MM.1S (cell line): ENCODE measurements at places on chromosomes 7 and 10.

GRCh38 chr7:107879400-107880035 lies 11.5 kb upstream of the DLD start:
- DNase-seq, result peak; percentile 60

GRCh38 chr10:4279655-4280054 lies 494.6 kb upstream of the KLF6 start:
- DNase-seq, result no peak

GRCh38 chr7:47720141-47720906 lies 138.4 kb upstream of the TNS3 start:
- peak; percentile 63 for DNase-seq

DNA sequence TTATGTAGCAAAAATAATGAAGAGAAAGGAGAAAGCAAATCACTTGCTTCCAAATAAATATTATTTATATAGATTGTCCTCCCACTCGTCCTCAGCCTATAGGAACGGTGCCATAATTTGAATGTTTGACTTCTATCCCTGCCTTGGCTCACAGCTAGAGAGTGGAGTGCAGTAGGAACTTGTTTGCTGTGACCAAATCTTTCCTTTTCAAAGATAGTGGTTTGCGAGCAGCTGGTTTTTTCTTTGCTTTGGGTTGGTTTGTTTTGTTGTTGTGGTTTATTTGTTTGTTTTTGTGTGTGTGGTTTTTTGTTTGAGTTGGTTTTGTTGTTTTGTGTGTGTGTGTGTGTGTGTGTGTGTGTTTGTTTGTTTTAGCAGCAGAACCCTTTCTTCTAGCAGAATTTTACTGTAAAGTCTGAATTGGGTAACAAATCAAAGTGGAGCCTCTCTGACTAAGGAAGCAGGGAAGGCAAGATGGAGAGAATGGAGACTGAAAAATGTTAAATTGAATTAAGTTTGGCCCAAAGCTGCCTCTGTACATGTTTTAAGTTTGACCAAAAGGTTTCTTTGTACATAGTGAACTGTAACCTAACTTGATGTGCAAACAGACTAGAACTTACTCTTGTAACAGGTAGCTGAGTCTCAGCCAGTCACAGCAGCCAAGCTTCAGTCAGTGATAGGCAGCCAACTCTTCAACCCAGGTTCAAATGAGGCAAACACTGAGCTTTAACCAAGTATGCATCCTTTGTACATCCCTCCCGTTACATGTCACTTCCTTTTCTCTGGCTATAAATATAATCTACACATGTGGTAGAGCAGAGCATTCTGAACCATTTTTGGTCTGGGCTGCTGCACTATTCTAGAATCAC lies 149.5 kb upstream of the LRGUK start:
- DNase-seq, result peak; percentile 15

- DNase-seq, result no peak
These were observed 300.8 kb downstream of the POM121L12 start for GRCh38 chr7:53336105-53336668.

- DNase-seq, result no peak
These were observed 90.9 kb downstream of the FAM53B start for GRCh38 chr10:124653311-124653710.

- no peak for DNase-seq
These were observed 15.8 kb upstream of the ADAMTS14 start for GRCh38 chr10:70656489-70656888.

- peak; percentile 24 for DNase-seq
These were observed 127.8 kb upstream of the ADCY1 start for GRCh38 chr7:45446195-45446944.

DNA sequence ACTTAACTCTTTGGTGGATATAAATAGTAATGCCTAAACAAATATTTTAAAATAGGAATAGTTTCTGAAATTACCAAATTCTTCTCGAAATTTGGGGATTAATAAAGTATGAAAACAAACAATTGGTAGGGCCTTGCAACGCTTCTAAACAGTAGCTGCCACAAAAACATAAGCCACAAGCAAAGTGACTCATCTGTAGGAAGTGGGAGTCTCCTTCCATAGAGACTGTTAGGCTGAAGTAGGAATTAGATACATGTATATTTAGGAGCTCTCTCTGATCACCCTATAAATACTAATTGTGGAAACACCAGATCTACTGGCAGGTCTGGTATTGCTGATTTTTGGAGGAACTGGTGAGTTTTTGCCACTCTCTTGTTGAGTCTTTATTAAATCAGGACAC lies 5.7 kb upstream of the LMOD2 start:
- DNase-seq, result no peak

GRCh38 chr10:6574664-6575176 lies 5.4 kb downstream of the PRKCQ start:
- no peak for DNase-seq

DNA sequence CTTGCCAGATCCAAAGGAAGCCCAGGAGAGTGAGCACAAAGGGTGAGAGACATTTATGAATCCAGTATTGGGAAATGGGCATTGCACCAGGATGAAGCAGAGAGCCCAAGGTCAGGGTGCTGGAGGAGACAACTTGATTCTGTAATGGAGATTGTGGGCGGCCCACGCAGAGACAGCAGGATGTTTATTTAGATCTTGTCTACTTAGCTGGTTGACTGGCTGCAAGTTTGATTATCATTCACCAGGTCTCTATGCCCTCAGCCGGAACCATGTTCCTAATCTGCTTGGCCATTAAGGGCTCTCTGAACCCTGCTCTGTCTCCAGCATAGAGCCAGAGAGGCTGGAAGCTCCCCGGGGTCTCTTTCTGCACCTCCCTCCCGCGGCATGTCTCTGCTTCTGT lies 188.7 kb downstream of the PLXNA4 start:
- DNase-seq, result no peak

DNA sequence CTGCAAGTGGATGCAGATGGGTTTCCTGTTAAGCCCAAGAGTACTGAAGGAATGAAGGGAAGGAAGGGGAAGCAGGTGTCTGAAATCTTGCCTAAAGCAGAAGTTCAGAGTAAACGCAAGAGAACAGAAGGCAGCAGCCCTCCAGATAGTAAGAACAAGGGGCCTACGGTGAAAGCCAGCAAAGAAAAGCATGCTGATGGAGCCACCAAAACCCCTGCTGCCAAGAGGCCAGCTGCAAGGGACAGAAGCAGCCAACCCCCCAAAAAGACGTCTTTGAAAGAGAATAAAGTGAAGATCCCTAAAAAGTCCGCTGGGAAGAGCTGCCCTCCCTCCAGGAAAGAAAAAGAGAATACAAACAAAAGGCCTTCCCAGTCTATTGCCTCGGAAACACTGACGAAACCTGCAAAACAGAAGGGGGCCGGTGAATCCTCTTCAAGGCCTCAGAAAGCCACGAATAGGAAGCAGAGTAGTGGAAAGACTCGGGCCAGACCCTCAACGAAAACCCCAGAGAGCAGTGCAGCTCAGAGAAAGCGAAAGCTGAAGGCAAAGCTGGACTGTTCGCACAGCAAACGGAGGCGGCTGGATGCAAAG lies 152.5 kb downstream of the LCOR start:
- DNase-seq, result no peak

DNA sequence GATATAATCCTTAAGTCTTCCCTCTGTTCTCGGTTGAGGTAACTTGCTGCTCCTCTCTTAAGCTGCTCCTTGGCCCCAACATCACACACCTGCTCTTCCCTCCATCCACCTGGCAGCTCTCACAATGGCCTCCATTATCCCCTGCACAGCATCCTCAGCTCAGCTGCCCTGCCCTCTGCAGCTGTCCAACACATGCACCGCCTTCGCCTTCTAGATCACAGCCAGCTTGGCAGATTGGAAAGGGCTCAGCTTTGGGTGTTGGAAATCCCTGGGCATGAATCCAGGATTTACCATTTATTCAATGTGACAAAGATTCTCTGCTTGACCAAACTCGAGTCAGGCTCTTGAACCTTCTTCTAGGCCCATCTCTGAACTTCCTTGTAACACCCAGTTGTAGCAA lies 20.6 kb downstream of the RGR start:
- no peak for DNase-seq

DNA sequence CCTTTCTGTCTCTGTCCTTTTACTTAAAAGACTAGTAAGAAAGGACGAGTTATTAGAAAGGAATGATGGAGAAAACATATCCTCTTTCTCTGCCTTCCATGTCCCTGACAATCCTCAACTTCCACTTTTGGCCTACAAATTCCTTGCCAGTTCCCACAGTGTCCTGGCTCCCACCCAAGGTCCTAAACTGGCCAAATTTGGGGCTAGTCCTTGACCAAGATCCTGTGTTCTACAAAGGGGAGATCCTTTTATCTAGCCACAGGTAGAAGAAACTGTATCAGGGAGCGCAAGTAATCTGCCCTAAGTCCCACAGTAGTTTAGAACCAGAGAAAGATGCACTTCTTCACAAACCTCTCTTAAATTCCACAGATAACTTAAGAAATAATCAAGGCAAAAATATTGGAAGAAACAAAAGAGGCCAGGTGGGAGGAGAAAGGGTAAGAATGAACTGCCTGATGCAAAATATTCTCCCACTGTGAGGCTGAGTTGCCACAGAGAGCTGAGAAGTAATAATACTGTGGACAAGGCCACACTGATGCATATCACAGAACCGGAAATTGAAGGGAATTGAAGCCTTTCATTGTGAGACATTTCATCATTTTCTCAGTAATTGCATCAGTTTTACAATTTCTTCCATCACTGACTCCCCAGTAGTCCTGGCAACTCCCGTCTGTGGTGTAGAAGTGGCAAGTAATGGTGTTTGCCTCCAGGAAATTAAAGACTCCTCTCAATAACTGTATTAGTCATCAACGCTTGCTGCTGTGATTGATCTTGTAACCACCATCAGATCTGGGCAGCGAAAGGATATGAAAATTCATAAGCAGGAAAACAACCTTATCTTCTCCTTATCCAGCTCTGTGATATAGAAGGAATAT lies 47.2 kb downstream of the DNAJC12 start:
- no peak for DNase-seq

DNA sequence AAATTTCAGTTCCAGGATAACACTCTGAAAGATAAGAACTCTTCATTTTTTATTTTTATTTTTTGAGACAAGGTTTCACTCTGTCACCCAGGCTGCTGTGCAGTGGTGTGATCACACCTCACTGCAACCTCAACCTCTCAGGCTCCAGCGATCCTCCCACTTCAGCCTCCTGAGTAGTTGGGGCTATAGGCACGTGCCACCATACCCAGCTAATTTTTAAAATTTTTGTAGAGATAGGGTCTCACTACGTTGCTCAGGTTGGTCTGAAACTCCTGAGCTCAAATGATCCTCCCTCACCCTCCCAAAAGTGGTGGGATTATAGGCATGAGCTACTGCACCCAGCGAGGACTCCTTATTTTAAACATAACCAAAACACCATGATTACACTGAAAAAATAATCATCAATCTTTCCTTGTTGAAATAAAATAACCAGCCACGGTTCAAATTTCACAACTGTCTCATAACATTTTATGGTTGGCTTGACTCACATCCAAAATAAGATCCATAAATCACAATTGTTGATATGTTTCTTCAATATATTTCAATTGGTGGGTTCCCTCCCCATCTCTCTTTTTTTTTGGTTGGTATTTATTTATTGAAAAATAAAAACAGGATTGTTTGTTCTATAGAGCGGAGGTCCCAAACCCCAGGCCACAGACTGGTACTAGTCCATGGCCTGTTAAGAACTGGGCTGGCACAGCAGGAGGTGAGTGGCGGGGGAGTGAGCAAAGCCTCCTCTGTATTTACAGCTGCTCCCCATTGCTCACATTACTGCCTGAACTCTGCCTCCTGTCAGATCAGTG lies 60.1 kb upstream of the FAM171A1 start:
- no peak for DNase-seq

GRCh38 chr7:152663931-152664330 lies 12.0 kb downstream of the XRCC2 start:
- DNase-seq, result no peak

GRCh38 chr7:126658684-126659083 lies 594.1 kb downstream of the GRM8 start:
- DNase-seq, result no peak

DNA sequence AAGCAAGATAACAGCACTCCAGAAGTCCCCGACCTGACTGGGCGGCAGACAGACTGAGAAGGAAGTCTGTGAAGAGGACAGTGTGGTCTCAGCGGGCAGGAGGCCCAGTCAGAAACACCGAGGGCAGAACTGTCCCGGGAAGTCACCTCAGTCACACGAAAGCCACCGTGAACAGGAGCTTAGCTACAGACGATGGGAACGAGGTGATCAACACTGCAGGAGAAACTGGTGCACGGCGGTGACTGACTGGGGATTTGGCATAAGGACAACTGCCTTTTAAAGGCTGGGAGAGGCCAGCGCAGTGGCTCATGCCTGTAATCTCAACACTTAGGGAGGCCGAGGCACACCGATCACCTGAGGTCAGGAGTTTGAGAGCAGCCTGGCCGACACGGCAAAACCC lies 217.8 kb downstream of the PTPRN2 start:
- DNase-seq, result no peak

DNA sequence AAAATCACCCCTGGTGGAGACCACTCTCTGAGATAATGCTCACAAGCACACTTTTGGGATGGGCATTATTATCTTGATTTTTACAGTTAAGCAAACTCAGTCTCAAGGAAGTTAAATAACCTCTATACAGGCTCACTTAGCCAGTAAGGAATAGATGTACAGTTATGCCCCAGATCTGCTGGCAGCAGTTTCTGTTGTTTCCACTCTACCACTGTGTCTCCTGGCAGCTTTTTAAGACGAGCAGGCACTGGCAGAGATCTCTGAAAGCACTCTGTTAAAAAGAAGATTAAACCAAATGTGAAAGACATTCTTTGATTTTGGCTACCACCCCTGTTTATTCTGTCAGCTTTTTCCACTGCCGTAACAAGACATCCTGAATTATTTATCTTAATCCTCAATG lies 73.2 kb downstream of the SRI start:
- no peak for DNase-seq

GRCh38 chr7:106466867-106467266 lies 182.1 kb upstream of the NAMPT start:
- no peak for DNase-seq

GRCh38 chr7:105264707-105265106 lies 124.0 kb downstream of the SRPK2 start:
- no peak for DNase-seq

DNA sequence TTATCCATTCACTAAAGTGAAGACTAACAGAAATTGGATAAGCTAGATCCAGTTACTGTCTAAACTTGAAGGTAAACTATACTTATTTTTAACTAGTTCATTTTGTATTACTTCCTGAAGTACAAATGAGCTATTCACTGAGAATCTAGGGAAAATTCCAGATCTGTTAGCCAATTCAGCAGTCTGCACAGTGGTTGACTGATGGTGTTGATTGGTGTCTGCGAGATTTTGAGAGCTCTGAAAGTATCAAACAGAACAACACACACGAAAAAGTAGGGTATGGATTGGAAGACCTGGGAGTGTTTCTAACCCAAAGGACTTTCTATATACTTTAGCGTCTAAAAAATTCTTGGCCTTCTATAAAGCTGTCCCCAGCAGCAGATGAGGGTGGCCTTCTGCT lies 33.6 kb upstream of the AGR2 start:
- DNase-seq, result no peak

GRCh38 chr10:127774766-127775559 lies 38.0 kb downstream of the FOXI2 start:
- peak; percentile 86 for DNase-seq

DNA sequence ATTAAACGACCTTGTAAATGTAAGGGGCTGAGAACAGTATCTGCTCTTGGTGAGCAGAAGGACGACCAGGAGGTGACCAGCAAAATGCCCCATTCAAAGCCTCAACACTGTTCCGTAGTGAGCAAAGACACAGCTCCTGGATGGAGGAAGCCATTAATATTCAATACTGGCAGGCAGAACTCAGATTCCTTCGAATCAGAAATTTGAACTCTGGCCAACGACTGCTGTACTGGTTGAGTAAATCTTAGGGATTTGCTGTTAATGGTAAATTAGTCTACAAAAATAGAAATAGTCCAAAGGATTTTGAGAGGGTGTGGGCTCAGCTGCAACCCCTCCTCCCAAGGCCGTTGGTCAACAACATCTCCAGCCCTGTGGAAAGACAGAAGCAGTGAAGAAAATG lies 130.5 kb upstream of the PFKP start:
- no peak for DNase-seq
